ENCODE measurements at places on chromosomes 2 and 18. TPM values are rescaled to one million over a fixed set of nuclear protein-coding genes. Genes with fewer than 3 reads are reported as not detected.

DNA sequence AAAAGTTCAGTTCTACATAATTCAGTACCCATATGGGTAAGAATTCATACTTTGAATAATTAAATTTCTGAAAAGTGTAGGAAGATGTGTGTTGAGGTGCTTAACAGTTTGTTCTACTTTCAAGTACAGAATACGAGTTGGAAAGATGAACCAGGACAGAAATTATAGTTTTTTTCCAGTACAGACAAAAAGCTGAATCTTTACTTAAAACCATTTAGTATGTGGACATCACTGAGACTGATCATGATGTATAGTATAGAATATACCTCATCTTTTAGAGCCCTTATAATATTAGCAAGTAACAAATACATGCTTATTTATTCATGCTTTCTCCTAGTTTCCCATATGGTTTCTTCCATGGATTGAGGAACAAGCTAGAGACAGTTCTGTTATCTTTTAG lies 10.0 kb downstream of the DDX1 start:
- no peak overlapping the region for H3K27ac ChIP-seq
- no peak overlapping the region for H3K4me3 ChIP-seq
- no peaks in the 10 kb centered on the region for H3K27me3 ChIP-seq
- H3K36me3 ChIP-seq: peaks cover 77% of the 10 kb centered on the region
- DNase-seq: no peak
- no peaks in the 10 kb centered on the region for H3K4me1 ChIP-seq

GRCh38 chr2:47655563-47655880 lies 127.4 kb upstream of the MSH6 start:
- H3K4me3 ChIP-seq: no peak overlapping the region
- H3K27me3 ChIP-seq: no peaks in the 10 kb centered on the region
- DNase-seq: no peak
- H3K36me3 ChIP-seq: no peaks in the 10 kb centered on the region
- H3K4me1 ChIP-seq: no peaks in the 10 kb centered on the region

DNA sequence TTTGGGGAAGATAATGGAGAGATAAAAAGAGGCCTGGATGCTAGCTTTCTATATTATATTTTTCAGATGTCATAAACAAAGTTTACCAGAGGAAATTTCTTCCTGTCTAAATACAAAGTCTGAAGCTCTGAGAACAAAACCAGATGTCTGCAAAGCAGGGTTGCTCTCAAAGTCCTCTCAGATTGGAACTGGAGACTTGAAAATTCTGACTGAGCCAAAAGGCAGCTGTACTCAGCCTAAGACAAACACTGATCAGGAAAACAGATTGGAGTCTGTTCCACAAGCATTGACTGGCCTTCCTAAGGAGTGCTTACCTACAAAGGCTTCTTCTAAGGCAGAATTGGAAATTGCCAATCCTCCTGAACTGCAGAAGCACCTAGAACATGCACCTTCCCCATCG lies 25.1 kb downstream of the KDM3A start:
- H3K36me3 ChIP-seq: peaks cover 38% of the 10 kb centered on the region
- DNase-seq: no peak
- no peaks in the 10 kb centered on the region for H3K4me1 ChIP-seq
- no peaks in the 10 kb centered on the region for H3K27me3 ChIP-seq
- no peak overlapping the region for H3K4me3 ChIP-seq
- H3K27ac ChIP-seq: no peak overlapping the region

DNA sequence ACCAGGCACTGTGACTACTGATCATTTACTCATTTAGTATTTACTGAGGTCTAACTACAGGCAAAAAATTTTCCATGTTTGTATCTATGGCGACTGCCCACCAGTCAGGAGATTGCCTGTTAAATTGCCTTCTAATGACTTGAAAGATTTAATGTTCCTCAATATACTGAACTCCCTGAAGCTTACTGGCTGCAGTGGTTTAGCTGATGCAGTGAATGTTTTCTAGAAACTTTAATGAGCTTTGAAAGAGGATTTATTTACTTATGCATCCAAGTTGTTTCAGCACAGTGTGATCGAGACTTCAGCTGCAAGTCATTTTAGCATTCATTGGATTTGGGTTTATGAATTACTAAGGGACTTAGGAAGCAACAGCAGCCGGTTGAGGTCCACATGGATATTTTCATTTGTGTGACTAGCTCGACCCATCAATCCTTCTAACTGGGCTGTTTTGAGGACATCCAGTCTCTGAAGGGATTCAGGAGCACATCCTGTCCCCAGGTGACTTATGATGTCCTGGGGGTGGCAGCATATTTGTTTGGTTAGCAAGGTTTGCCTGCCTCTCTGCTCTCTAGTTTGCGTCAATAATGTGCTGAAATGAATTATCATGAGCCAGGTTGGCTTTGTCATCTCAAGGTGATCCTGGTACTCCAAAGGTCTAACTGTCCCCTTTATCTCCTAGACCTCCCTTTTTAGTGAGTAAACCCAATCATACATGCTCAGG lies 26.8 kb downstream of the ACMSD start:
- no peaks in the 10 kb centered on the region for H3K27me3 ChIP-seq
- no peaks in the 10 kb centered on the region for H3K36me3 ChIP-seq
- H3K4me3 ChIP-seq: no peak overlapping the region

DNA sequence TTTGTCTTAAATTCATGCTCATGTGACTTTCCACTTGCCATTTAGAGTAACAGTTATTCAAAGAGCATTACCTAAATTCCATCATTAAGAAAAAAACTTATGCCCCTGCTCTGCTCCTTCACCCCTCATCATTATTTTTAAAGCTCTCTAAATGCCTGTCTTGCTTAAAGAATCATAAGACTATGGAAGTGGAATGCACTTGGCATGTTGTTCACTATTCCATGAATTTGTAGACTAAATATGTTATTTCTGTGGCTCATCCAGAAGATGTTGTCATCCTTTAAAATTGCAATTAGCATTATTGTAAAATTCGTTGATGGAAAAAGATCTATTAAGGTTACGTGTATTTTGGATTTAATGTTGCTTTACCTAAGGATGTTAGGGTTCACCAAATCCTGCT lies 61.8 kb downstream of the FMNL2 start:
- H3K27me3 ChIP-seq: no peaks in the 10 kb centered on the region
- H3K4me3 ChIP-seq: no peak overlapping the region
- DNase-seq: no peak
- no peaks in the 10 kb centered on the region for H3K36me3 ChIP-seq
- H3K27ac ChIP-seq: no peak overlapping the region

DNA sequence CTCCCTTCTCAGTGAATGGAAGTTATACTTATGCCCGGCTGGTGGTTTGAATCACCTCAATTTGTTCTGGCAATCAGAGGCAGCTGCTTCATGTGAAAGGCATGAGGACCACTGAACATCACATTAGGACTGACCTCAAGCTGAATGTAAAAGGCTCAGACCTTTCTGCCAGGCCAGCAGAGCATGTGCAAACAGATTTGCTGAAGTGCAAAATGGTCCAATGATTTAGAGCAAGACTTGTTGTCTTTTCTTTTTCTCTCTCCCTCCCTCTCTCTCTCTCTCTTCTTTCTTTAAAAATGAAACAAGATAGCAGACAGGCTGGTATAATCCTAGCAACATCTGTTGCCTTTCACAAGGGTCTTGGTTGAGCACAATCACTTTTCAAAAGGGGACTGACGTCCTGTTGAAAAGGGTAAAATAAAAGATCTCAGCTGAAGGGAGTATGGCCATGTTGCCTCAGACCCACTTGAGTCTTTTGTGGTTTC lies 13.3 kb upstream of the CDH7 start:
- H3K27me3 ChIP-seq: no peaks in the 10 kb centered on the region
- no peaks in the 10 kb centered on the region for H3K36me3 ChIP-seq
- DNase-seq: no peak

DNA sequence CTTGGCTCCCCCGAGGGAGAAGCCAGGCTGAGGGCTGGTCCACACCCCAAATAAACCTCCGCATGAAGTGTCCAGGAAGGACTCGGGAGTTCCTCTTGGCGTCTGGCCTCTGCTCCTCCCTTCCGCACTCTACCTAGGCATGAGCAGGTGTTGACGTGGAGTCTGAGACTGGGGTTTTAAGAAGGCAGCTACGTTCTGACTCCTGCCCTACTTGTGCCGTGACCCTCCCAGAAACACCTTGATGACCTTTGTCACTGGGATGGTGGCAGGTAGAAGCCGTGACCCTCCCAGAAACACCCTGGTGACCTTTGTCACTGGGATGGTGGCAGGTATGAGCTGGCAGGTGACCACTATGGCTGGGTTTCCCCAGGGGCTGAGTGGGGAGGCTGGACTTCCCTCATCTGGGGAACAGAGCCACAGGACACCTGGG lies 54.8 kb downstream of the HS6ST1 start:
- no peak overlapping the region for H3K4me3 ChIP-seq
- H3K4me1 ChIP-seq: peaks cover 12% of the 10 kb centered on the region
- DNase-seq: no peak
- no peaks in the 10 kb centered on the region for H3K27me3 ChIP-seq

GRCh38 chr18:2326999-2327398 lies 244.3 kb downstream of the METTL4 start:
- H3K27ac ChIP-seq: no peak overlapping the region
- no peak for DNase-seq
- H3K27me3 ChIP-seq: no peaks in the 10 kb centered on the region
- no peak overlapping the region for H3K4me3 ChIP-seq

DNA sequence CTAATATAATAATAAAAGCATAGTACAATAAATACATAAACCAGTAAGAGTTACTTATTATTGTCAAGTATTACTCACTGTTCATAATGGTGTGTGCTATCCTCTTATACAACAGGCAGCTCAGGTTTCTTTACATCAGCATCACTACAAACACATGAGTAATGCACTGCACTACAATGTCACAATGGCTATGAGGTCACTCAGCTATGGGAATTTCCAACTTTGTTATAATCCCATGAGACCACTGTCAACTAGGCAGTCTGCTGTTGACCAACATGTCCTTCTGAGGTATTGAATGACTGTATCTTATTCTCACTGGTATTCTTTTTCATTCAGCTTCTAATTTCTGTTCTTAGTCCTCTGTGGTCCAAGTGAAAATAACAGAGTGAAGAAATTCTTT lies 250.4 kb upstream of the DSEL start:
- H3K27ac ChIP-seq: no peak overlapping the region
- no peaks in the 10 kb centered on the region for H3K27me3 ChIP-seq
- no peak for DNase-seq
- no peaks in the 10 kb centered on the region for H3K36me3 ChIP-seq
- H3K4me1 ChIP-seq: no peaks in the 10 kb centered on the region

ADAM23 gene
- total RNA-seq: 0.10 TPM

CYS1 gene
- total RNA-seq: 3.7 TPM

GALR1 gene
- total RNA-seq: not detected

DSG3 gene
- total RNA-seq: 0.05 TPM

ADD2 gene
- total RNA-seq: 0.15 TPM

CTAGE1 gene
- not detected for total RNA-seq

SYT4 gene
- total RNA-seq: not detected

KCNIP3 gene
- 3.1 TPM for total RNA-seq

PDCD1 gene
- total RNA-seq: 0.22 TPM

NCKAP5 gene
- 0.30 TPM for total RNA-seq

UPP2 gene
- not detected for total RNA-seq

LOXHD1 gene
- total RNA-seq: not detected

MEIS1 gene
- total RNA-seq: 0.32 TPM
